ENCODE measurements at places on chromosomes 3 and 15.
A peak's percentile ranks its signal among the peaks of the same experiment; 100 is the strongest.

DNA sequence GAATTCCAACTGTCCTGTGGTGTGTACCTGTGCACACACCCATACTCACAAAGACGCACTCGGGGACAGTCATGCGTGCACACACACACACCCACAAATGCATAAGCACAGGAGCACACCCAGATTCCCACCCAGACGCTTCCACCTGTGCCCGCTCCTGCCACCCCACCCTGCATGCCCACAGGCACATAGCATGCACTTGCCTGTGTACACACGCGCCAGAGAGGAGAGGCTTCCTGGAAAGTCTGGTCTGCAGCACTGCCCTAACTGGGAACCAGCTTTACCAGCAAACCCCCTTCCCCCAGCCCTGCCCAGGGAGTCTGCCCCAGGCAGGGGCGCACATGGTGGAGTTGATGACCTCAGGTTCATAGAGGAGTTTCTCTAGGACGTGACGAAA, 246.2 kb downstream of the UACA start:
- DNase-seq = no peak

- DNase-seq = no peak
Observed at GRCh38 chr3:138253609-138254008, 66.5 kb downstream of the ARMC8 start.

- no peak for DNase-seq
Observed at GRCh38 chr15:34456658-34457057, 19.1 kb upstream of the GOLGA8A start.

DNA sequence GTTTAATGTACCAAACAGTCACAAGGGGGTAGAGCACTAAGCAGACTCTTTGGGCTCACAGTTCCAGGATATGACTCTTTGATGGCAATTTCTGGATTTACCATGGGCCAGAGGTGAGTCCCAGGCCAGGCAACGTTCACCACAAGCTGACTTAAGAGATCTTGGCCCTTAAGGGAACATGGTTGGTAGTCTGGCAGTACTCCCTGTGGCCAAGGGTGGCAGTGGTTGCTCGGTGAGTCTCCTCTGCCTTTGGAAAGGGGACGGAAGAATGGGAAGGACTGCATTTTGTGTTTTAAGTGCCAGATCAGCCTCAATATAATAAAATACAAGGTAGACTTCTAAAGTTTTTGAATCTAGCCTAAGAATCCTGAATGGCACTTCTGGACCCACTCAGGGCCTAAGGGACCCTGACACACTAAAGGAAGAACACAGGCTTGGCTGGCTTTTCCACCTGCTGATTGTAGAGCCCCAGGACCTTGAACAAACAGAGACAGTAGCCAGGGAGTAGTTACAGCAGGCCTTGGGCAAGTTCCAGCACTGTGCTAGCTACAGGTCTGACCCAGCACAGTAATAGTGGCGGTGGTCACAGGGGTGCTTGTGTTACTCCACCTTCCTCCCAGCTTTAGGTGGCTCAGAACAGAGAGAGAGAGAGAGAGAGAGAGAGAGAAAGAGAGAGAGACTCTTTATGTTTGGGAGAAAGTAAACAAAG, 730.7 kb upstream of the ALCAM start:
- no peak for DNase-seq

- no peak for DNase-seq
Observed at GRCh38 chr3:80526153-80526552, 758.4 kb upstream of the ROBO1 start.

GRCh38 chr3:69368129-69368741, 17.7 kb downstream of the FRMD4B start:
- DNase-seq = no peak

- DNase-seq = no peak
Observed at GRCh38 chr3:183434992-183435391, 6.6 kb upstream of the MCF2L2 start.

GRCh38 chr15:68409736-68410370, 22.1 kb downstream of the ITGA11 start:
- no peak for DNase-seq

DNA sequence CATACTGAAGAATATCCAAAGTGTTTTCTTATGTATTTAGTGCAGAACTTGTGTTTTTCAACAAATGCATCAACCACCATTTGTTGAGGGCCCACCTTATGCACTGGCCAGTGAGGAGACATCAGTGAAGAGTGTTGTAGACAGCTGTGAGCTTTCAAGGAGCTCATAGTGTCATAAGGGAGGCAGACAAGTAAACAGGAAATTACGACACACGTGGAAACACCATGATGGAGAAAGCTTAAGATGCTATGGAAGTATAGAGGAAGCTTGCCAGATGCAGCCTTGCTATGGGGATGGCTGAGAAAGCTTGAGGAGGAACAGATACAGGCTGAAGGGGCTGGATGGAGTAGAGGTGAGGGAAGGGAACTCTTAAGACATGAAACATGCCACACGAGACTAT, 50.8 kb upstream of the PSMD6 start:
- DNase-seq = no peak

- no peak for DNase-seq
Observed at GRCh38 chr3:100653604-100654294, 44.3 kb downstream of the ADGRG7 start.

DNA sequence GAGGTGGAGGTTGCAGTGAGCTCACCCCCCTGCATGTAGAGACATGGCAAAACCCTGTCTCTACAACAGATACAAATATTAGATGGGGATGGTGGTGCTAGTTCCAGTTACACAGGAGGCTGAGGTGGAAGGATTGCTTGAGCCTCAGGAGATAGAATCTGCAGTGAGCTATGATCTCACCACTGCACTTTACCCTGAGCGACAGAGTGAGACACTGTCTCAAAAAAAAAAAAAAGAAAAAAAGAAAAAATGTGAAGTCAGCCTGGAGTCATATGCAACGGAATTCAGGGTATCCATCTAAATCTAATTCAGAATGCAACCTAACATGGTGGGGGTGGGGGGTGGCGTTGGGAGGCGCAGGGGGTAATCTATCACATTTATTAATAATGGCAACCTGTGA, 37.1 kb upstream of the NR2F2 start:
- no peak for DNase-seq

- no peak for DNase-seq
Observed at GRCh38 chr3:165728924-165729323, 108.3 kb downstream of the BCHE start.

GRCh38 chr3:119580067-119580760, 922 bp downstream of the ADPRH start:
- DNase-seq = peak; percentile 30

DNA sequence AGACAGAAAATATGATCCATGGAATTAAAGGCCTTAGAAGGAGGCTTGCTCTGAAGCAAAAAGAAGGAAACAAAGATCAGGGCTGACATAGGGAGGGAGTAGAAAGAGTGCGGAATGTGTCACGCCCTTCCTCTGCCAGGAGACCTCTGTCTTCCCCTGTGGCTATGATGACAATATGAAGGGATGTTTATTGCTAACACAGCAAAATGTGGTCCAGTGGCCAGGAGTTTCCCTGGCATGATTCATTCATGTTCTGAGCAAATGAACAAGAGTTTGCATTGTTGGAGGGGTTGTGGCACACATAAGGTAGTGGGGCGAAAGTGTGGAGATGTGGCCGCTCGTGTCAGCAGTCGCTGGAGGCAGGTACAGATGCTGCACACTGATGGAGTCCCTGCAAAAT, 169.4 kb downstream of the SHQ1 start:
- DNase-seq = no peak

DNA sequence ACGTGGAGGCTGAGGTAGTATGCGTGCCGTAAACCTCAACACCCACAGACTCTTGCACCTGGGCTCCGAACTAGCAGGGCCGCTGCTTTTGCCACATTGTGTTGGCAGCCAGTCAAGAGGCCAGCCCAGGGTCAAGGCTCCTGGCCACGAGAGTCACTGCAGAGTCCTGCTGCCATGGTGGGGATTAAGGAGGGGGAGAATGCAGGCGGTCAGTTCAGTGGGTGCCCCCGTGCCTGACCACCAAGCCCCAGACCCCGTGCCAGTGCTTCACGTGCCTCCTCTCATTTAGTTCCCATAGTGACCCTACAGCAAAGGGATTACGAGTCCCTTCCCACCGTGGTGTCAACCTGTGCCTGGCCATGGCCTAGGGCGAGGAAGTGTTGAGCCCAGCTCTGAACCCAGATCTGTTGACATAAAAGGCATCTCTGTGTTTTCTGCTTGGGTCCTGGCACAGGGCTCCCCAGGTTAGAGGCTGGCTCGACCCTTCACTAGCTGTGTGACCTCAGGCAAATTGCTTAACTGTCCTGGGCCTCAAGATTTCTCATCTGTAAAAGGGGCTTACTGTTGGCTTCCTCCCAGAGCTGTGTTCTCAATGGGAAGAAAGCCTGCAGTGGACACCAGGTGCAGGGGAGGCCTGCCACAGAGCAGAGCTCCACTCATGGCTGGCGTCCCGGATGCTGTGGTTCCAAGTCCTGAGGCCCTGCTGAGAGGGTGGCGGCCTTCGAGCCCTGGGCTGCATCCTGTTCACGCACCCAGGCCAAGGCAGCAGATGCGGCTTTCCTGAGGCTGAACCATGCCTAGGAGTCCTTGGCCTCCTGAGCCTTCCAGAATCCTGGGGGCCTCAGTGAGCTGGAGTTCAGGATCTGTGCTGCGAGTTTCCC, 32.8 kb downstream of the FBLN2 start:
- no peak for DNase-seq

- DNase-seq = no peak
Observed at GRCh38 chr3:162019817-162020216, 523.2 kb downstream of the OTOL1 start.

DNA sequence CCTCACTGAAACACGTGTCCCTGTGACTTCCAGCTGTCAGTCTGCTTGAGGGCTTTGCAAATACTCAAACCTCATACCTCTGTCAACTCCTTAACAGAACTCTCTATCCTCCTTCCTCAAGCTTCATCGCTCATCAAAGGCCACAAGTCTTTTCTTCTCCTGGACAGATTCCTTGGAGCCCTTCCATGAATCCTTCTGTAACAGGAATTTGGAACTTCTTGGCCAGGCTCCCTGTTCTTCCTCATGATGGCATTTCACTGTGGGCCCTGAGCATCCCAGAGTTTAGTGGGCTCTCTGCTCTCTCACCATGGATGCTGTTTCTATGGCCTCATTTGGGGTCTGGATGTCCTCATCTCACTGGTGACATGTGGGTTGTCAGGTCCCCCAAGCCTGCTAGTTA, 105.0 kb upstream of the TLE3 start:
- DNase-seq = no peak

DNA sequence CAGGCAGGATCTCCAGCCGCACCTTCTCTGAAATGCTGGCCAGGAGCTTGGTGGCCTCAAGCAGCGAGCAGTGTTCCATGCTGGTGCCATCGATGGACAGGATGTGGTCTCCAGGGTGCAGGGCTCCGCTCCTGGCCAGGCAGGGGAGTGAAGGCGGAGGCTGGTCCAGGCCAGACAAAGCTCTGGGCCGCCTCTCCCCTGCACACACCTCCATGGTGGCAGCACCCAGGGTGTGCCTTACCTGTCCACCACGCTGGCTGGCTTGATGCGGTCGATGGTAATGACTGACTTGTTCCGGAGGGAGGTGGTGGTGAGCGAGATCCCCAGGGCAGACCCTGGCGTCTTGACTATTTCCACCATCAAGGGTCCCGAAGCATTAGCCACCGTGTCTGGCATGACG, 20.0 kb downstream of the GRIP2 start:
- no peak for DNase-seq

DNA sequence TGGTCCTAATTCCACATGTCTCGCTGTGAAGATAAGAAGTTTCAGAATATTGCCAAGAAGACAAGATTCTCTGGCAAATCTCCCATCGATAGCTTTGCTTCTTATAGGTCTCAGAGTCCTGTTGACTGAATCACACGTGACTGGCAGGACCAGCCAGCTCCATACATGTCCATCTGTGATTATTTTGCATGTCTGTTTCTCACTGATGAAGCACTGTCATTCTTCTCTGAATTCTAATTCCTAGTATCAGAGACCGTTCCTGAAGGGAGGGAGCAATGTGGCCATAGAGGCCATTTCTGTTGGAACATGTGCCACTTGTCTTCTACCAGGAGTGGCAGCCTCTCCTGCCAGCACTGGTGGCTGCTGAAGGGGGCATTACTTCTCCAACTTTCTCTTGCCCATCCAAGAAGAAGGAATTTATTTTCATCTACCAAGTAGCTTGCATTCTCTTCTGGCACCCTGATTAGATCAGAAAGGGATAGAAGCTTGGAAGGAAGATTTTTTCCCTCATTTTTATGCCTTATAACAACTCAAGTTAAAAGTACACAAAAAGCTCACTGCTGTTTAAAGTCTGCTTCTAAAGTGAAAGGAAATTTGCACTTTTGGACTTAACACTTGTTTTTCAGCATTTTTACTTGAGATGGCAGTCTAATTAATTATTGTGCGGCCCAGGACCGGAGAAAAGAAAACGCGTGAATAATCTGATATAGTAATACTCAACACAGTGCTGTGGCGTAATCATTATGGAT, 115.8 kb downstream of the IQCH start:
- no peak for DNase-seq

DNA sequence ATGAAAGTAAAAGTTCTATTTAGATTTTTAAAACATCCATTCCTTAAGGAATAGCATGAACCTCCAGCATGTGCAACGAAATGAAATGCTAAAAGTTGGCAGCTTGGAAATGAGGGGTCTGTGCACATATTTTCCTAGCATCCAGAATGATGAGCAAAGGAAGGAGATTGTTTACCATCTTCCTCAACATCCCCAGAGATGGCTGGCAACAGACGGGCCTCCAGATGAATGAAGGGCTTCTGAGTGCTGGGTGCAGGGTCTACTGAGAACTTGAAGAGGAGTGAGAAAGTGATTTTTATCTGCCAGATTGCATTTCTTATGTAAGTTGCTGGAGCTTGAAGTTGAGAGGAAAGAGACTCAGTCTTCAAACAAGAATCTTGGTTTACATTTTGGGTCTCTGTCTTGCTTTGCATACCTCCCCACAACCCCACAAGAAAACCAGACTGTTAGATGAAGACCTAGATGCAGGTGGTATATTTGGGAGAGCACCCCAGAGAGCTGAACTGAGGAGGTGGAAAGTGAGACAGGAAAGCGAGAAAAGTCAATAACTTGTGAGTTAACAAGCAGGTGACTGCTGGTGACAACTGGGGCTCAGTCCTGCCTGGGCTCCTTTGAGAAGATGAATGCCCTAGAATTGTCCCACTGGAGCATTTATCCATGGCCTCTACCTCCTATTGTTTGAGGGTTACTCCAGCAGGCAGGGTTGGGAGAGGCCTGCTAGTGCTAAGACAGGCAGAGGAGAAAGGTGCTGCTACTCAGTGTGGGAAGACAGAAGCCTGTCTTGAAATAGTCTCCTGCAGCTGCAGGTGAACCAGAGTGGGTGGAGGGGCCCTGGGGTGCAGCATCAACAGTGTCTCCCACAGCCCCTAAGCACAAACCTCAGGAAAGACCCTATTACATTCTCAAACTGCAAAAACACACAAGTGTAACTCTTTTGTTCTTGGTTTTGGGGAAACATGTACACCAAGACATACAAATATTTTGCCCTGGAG, 10.5 kb upstream of the CCK start:
- no peak for DNase-seq

- no peak for DNase-seq
Observed at GRCh38 chr3:112273536-112273935, 20.5 kb downstream of the SLC9C1 start.

- DNase-seq = no peak
Observed at GRCh38 chr3:52090131-52090932, 34.0 kb upstream of the DUSP7 start.
